ENCODE measurements at places on chromosomes 6 and 20.

DNA sequence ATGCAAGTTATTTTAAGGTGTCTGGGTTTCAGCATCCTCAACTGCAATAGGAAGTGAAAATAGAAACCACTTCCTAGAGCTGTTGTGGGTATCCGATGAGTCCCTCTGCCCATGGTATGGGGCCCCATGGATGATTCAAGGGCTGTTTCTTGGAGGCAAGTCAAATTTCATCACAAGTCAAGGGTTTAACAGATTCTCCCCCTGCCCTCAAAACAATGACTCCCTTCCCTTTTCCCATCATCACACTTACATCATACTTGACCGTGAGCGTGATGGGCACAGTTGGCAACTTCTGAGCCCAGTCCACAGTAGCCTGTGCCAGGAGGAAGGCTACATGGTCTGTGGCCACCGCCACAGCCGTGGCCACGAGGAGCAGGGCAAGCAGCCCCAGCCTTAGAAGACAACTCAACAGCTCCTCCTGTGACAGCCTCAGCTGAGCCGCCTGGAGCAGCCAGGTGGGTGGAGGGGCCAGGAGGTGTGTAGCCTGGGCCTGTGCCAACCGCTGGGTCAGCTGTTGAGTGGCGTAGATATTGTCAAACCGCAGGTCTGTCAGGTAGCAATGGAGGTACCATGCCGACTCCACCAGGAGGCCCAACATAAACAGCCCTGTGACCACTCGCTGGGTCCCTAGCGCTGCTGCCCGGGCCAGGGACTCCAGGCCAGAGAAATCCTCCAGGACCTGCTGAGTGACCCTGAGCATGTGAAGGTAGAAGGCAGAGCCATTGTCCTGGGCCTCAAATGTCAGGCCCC lies 5.2 kb downstream of the OCSTAMP start:
- no peak for DNase-seq

GRCh38 chr6:134060491-134061106 lies 8.2 kb upstream of the SLC2A12 start:
- DNase-seq: peak; percentile 78

- no peak for DNase-seq
Measured at GRCh38 chr6:72626126-72626525, 4.3 kb downstream of the KCNQ5 start.

DNA sequence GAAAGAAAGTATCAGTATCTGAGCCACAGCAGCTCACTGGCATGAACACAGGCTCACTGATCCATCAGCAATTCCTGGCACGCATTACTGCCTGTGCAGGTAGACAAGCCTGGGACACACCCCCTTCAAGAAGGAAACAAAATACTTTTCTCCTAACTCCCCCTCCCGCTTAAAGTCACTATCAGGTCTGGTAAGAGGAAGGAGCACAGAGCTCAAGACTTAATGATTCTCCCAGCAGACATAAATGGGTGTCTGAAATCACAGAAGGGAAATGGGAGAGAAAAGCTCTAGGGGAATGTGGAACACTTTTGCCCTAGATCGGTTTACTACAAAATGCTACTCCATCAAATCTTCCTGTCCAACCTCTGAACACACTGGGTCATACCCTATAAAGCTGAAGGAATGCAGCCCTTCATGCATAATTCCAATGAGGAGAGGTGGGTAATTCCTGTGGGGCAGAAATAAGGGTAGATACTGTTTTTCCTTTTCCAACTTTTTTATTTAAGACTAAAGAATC lies at the start of gene ADGRF1:
TSS of gene ADGRF1 (minus strand) at position 58 of the 517 bp plus-strand sequence. CDS start 13,271 bp downstream, outside the sequence.
- DNase-seq: no peak

GRCh38 chr6:29679962-29680361 lies 990 bp downstream of the ZFP57 start:
- DNase-seq: no peak

- peak; percentile 89 for DNase-seq
Measured at GRCh38 chr6:45677381-45678284, 299.9 kb upstream of the SUPT3H start.

- DNase-seq: no peak
Measured at GRCh38 chr20:40080041-40080652, 608.9 kb downstream of the MAFB start.

DNA sequence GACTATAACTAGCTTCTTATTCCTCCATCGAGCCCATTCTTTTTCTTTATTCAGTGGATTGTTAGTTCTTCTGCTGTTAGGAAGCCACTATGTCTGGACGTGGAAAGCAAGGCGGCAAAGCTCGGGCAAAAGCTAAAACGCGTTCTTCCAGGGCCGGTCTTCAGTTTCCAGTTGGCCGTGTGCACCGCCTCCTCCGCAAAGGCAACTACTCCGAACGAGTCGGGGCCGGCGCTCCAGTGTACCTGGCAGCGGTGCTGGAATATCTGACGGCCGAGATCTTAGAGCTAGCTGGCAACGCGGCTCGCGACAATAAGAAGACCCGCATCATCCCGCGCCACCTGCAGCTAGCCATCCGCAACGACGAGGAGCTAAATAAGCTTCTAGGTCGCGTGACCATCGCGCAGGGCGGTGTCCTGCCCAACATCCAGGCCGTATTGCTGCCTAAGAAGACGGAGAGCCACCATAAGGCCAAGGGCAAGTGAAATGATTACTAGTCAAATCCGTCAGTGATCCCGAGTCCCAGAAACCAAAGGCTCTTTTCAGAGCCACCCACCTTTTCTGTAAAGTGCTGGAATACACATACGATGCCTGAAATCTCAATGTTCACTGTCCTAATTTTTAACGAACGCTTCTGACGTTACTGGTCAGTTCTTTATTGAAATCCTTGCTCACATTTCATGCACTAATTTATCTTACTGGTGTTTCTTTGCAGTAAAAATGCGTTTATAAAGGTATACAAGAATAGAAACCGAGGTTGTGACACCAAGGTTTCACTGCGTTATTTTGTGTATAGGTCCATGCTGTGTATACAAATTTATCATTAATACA lies 129.9 kb downstream of the HFE start:
- DNase-seq: no peak

GRCh38 chr6:96853083-96853482 lies 15.8 kb upstream of the GPR63 start:
- DNase-seq: no peak

DNA sequence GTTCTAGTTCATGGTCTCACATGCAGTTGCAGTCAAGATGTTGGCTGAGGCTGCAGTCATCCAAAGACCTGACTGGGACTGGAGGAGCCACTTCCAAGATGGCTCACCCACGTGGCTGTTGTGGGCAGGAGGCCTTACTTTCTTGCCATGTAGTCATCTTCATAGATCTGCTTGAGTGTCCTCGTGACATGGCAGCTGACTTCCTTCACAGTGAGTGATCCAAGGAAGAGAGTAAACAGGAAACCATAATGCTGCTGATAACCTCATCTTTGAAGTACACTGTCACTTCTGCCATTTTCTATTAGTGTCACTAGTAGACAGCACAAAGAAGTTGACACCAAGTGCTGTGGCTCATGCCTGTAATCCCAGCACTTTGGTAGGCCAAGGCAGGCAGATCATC lies 40.1 kb upstream of the AKIRIN2 start:
- no peak for DNase-seq

GRCh38 chr6:44157152-44157521 lies 1.5 kb upstream of the CAPN11 start:
- no peak for DNase-seq

DNA sequence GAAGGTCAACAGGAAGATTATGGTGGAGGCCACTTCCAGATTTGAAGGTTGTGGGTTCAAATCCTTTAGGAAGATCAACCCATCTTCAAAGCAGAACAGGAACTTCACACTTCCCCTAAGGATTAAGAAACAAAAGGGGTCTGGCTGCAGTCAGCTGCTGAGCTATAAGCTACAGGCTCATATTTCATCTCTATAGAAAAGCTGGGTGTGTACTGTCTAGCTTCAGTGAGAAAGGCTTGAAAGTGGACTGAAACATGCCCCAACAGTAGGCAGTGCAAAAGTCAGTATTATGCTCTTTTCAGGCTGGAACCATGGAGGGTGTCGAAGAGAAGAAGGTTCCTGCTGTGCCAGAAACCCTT lies 60.1 kb upstream of the SPDEF start:
- no peak for DNase-seq

DNA sequence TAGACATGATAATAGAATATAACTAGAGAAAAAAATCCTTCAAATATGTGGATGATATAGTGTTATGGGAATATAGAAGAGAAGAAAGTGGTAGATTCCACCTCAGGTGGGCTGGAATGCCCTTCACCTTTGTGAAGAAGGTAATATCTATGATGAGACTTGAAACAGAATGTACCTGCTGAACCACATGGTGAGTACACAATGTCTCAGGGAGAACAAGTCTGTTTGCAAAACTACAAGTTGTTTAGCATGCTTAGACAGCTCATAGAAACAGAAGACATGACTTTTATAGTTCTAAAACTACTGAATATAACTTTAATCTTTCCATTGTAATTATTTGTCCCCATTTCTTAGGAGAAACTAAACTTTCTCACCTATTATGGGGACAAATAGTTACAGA lies 12.2 kb downstream of the C6orf58 start:
- DNase-seq: no peak

DNA sequence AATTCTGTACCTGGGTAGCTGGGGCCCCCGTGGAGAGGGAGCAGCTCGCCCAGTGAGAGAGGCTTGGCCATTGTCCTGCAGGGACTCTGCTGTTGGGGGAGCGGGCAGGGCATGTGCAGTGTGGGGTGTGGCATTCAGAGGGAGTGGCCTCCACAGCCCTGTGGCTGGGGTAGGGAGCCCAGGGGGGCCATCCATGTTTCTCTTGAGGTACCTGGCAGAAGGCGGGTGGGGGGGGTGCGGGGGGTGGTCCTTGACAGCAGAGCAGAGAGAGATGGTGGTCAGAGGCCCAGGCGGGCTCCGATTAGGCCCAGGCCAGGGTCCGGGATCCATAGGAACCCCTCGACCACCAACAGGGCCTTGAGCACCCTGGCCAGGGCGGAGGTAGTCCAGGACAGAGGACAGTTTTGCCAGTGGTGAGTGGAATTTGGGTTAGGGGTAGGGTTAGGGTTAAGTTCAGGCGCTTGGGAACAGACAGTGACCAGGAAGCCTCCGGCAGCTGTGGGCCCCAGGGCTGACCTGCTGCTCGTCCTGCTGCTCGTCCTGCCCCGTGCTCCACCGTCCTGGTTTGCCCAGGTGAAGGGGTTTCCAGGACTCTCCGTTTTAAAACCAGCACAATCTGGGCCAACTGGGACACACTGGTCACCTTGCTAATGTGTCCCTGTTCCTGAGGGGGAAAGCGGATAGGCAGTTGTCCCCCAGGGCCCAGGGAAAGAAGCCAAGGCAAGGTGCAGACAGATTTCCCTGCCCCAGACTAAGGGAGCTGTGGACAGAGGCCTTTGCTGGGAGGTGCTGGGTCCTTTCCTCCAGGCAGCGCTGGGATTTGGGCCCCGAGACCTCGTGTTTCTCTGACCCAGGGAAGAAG lies 24.8 kb upstream of the MYT1 start:
- no peak for DNase-seq

GRCh38 chr6:136549300-136550044 lies 750 bp downstream of the MAP7 start:
- no peak for DNase-seq

DNA sequence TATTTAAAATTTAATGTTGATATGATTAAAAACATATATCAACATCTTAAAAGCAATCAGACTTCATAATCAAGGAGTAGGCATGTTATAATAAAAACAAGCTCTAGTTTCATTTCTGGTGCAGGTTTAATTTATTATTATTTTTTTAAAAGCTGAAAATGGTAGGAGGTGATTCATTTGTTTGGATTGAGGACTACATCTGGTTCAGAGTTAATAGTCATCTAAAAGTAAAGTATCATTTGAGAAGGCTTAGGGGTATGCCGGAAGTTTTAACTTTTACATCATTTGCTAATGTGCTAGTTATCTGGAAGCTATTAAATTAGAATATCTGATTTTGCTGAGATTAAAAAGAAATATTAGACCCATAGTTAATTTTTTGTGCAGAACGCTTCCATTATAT lies 169.5 kb upstream of the LAMA2 start:
- no peak for DNase-seq

DNA sequence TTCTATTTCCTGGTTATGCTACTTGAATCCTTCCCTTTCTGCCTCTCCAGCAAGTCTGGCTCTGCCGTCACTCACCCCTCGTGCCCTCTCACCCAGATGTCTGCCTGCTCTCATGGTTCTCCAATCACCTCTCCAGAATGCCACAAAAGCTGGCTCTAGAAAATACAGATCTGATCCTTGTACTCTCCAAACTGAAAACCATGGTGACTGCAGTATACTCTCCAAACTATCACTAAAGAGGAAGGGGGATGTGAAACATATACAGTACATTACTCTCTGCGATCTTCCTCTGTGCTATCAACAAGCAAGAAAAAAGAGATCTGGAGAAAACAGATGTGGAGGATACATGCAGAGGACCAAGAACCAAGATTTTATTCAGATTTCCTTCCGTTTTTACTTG lies 91.1 kb downstream of the ATXN1 start:
- no peak for DNase-seq

DNA sequence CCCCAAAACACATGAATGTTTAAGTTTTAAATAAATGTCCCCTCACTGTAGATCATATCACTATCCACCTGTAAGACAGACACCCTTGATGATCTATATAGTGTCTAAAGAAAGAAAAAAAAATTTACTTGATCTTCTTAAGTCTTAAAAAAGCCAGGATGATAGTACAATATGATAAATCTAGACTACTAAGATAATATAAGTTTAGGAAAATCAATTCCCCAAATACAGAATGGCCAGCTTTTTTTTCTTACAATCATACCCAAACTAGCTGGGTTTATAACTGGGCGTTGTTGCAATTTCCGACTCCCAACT lies 14.4 kb downstream of the ZNF217 start:
- DNase-seq: no peak

DNA sequence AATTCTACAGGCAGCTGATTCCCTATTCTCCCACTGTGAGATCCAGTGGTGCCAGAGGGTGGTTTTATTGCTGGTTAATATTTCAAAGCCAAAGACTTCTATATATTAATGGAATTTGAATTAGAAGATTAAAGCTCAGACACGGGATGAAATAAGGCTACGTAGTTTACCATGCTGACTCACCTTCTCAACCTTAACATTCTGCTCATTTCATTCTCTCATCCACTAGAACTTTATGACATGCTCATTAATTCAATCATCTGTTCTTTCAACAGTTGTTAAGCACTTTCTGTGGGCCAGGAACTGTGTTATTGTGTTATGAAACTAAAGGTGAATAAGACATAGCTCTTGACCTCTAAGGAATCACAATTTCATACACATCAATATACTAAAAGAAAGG lies 456.9 kb upstream of the MAP3K7 start:
- peak; percentile 12 for DNase-seq

DNA sequence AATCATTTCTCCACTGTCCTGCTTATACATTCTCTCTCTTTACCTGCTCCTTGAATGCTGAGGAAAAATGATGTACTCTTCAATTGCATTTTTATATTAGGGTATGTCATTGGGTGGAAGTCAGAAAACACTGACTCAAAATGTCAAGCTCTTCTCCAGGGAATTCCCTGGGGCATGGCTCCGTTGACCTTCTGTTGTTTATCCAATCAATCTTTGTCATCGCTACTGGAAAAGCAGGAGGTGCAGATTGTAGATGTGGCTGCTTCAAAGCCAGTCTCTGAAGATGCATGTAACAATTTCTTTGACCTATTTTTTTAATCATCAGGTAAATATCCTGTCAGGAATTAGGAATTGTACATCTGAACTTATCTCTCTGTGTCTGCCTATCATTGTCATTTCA lies 63.9 kb upstream of the TENT5A start:
- no peak for DNase-seq
